ENCODE measurements at places on chromosomes 6 and 20.

GRCh38 chr20:5770231-5770986 is 20.2 kb downstream of the SHLD1 start:
- DNase-seq: no peak

DNA sequence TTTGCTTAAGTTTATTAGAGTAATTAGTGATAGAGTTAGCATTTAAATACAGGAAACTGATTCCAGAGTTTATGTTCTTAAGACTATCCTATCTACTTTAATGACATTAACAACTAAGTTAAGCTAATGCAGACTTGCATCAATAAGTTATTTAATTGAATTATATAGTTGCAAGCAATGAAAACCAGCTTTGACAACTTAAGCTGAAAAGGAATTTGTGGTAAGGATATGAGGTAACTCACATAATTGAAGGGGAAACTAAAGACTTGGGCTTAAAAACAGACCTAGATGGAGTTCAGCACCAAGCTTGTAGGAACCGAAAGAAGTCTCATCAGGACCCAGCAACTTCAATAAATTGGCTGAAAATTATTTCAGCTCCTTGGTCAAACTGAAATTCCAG is 222.3 kb downstream of the IBTK start:
- no peak for DNase-seq

GRCh38 chr20:32113591-32114260 is 4.2 kb downstream of the TM9SF4 start:
- no peak for DNase-seq

- no peak for DNase-seq
Measured at GRCh38 chr6:20069021-20069522, 143.2 kb downstream of the MBOAT1 start.

- no peak for DNase-seq
Measured at GRCh38 chr6:837380-837779, 144.4 kb upstream of the EXOC2 start.

GRCh38 chr6:145018027-145018426 is 717.3 kb downstream of the EPM2A start:
- no peak for DNase-seq

Data from activated naive CD4-positive, alpha-beta T cell treated with anti-CD3 and anti-CD28 coated beads, Interleukin-2, amount 50 U/mL, for 72 hours (primary cell).